ENCODE measurements at places on chromosomes 1 and 21.

DNA sequence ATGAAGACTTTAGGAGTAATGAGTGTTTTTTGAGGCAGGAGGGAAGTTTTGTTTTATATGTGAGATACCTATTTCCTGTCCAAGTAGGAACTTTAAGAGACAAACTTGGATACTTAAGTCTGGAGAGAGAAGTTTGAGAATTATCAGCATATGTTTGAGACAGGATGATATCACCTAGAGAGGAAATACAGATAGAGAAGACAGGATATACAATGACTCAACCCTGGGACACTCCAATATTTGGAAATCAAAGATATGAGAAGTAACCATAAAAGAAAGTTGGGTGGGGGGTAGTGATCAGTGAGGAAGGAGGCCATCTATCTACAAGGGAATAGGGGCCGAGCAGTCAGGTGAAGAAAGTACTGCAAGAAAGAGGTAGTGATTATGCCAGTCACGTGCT is 6.5 kb downstream of the LCE7A start:
- no peaks in the 10 kb centered on the region for H3K36me3 ChIP-seq
- H3K27ac ChIP-seq, result no peak overlapping the region

DNA sequence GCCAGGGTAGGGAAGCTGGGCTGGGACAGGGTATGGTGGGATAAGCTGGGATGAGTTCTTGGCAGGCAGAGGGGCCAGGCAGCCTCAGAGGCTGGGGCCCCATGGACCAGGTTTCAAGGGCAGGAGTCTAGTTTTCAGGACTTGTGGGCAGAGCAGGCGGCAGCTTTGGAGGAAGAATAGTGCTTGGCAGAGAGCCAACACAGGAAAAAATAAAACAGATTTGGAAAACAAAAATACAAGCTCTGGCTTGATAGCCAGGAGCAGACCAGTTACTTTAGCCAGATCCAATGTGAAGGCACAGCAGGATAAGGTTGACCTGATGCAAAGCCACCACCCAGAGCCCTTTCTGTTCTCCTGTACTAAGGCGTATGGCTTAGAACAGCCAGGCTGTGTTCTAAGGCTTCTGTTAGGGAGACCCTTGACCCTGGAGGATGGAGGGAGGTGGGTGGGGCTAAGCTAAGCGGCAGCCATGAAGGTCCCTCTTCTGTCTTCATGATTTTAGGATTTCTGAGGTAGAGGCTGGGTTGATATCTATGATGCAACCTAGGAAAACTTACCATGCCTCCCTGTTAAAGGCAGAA is 5.5 kb downstream of the TRAF5 start:
- H3K27me3 ChIP-seq, result no peaks in the 10 kb centered on the region
- DNase-seq, result no peak
- no peak overlapping the region for H3K4me3 ChIP-seq
- peaks cover 27% of the 10 kb centered on the region for H3K4me1 ChIP-seq
- H3K27ac ChIP-seq, result peak overlapping the region; percentile 32

DNA sequence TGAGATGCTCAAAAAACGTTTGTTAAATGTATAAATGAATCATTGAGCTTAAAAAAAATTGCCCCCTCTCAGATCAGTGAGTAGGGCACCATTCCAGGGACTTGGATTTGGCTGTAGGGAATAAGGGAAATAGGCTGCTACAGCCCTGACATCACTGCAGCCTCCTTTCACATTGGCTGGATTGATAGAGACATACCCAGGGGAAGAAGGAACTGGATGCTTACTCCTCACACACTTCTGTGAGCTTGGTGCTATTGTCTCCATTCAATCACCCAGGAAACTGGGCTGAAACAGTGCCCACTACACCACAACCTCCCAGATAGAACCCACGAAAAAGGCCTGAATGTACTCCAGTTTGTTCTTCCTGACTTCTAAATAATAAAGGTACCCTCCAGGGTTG is 87.2 kb downstream of the TGFBR3 start:
- H3K36me3 ChIP-seq, result no peaks in the 10 kb centered on the region
- no peaks in the 10 kb centered on the region for H3K27me3 ChIP-seq
- H3K4me1 ChIP-seq, result peaks cover 8% of the 10 kb centered on the region
- no peak overlapping the region for H3K4me3 ChIP-seq
- H3K27ac ChIP-seq, result no peak overlapping the region
- DNase-seq, result no peak

DNA sequence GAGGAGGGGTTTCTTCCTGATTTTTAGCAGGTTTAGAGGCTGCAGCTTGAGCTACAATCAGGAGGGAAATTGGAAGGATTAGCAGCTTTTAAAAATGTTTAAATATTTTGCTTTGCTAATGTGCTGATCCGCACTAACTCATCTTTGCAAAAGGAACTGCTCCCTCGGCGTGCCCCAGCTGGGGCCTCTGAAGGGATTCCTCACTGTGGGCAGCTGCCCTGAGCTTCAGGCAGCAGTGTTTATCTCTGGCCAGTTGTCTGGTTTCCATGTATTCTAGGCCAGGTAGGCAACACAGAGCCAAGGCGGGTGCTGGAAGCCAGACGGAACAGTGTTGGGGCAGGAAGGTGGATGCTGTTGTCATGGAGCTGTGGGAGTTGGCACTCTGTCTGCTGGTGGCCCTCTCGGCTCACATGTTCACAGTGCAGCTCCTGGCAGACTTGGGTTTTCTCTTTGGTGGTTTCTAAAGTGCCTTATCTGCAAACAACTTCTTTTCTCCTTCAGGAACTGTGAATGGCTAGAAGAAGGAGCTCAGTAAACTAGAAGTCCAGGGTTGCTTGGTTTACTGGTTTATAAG is 18.9 kb downstream of the NECAP2 start:
- H3K4me3 ChIP-seq, result no peak overlapping the region
- DNase-seq, result no peak
- peaks cover 65% of the 10 kb centered on the region for H3K36me3 ChIP-seq

DNA sequence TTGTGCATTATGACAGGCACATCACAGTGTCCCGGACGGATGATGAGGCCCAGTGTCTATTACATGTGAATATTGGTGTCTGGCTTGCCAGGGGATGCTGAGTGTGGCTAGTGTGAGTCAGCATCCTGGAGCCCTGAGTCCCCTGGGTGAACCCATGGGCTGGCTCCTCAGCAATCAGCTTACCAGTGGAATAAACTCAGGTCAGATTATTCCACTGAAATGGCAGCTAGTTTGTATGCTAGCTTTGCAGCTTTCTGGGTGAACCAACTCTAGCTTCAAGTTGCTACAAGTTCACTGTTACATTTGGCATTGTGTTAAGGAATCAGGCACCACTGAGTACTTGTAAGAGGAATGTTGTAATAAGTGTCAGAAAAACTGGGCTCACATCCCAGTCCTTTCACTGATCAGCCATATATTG is 23.9 kb upstream of the RPTN start:
- H3K27ac ChIP-seq, result no peak overlapping the region
- H3K36me3 ChIP-seq, result no peaks in the 10 kb centered on the region
- no peak for DNase-seq
- no peak overlapping the region for H3K4me3 ChIP-seq

GRCh38 chr21:29616209-29616751 is 317.6 kb downstream of the BACH1 start:
- no peak for DNase-seq
- no peaks in the 10 kb centered on the region for H3K4me1 ChIP-seq
- H3K27ac ChIP-seq, result no peak overlapping the region
- H3K36me3 ChIP-seq, result no peaks in the 10 kb centered on the region

DNA sequence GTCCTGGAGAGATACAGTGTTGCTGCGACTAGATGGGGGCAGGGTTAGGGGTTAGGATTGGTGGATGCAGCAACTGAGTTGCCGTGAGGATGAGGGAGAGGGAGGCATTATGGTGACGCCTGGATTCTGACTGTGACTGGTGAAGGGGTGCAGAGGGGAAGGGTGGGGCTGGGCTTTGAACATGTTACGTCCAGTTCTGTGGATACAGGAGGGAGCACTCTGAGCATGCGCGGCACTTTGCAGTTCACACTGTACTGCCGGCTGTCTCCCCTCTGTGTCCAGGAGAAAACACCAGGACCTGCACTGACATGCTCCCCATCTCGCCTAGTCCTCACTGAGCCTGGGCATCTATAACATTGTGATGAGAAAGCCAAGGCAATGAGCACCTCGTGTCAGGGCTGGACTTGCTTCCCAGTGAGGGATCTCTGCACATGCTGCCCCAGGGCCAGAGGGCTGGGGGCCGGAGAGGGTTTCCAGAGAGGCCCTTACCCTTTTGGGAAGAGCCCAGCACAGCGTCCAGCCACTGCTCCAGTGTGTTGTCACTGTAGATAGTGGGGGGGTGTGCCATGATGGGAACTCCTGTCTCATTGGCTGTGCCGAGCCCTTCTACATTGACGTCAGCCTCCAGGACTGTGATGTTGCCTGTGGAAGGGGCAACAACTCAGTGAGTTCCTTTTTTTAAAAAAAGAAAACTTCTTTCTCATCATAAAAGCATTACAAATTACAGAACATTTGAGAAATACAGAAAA is 7.6 kb downstream of the FAM151A start:
- no peaks in the 10 kb centered on the region for H3K4me1 ChIP-seq
- H3K27ac ChIP-seq, result no peak overlapping the region
- no peak overlapping the region for H3K4me3 ChIP-seq
- no peak for DNase-seq
- H3K36me3 ChIP-seq, result no peaks in the 10 kb centered on the region

- H3K27me3 ChIP-seq, result no peaks in the 10 kb centered on the region
- no peak for DNase-seq
- H3K4me3 ChIP-seq, result no peak overlapping the region
These were observed 8.5 kb downstream of the DIPK1A start for GRCh38 chr1:92952714-92953113.

DNA sequence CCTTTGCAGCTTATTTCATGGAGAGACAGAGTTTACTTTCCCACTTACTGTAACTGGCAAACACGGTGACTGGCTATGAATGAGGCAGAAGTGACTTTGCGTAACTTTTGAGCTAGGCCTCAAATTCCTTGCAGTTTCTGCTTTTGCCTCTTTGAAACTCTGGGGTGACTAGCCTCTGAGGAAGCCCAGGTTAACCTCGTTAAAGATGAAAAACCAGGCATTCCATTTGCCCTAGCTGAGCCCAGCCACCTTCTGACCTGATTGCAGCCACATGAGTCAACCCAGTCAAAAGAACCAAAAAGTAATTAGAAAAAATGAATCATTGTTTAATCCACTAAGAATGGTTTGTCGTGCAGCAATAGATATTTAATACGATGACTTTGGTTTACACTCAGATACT is 20.4 kb downstream of the PRMT6 start:
- H3K4me3 ChIP-seq, result no peak overlapping the region
- no peaks in the 10 kb centered on the region for H3K36me3 ChIP-seq
- H3K27ac ChIP-seq, result no peak overlapping the region
- no peaks in the 10 kb centered on the region for H3K27me3 ChIP-seq

- peaks cover 6% of the 10 kb centered on the region for H3K4me1 ChIP-seq
- H3K27ac ChIP-seq, result no peak overlapping the region
- DNase-seq, result no peak
- H3K4me3 ChIP-seq, result no peak overlapping the region
These were observed 8.9 kb upstream of the LGALS8 start for GRCh38 chr1:236514703-236515442.

- no peak overlapping the region for H3K27ac ChIP-seq
- H3K4me3 ChIP-seq, result no peak overlapping the region
- H3K36me3 ChIP-seq, result peaks cover 23% of the 10 kb centered on the region
These were observed 44.2 kb upstream of the MAB21L3 start for GRCh38 chr1:116066868-116067565.

GRCh38 chr1:67338642-67339041 is 31.0 kb downstream of the IL12RB2 start:
- peaks cover 4% of the 10 kb centered on the region for H3K4me1 ChIP-seq
- no peak overlapping the region for H3K27ac ChIP-seq
- H3K36me3 ChIP-seq, result peaks cover 43% of the 10 kb centered on the region
- no peaks in the 10 kb centered on the region for H3K27me3 ChIP-seq
- DNase-seq, result no peak

DNA sequence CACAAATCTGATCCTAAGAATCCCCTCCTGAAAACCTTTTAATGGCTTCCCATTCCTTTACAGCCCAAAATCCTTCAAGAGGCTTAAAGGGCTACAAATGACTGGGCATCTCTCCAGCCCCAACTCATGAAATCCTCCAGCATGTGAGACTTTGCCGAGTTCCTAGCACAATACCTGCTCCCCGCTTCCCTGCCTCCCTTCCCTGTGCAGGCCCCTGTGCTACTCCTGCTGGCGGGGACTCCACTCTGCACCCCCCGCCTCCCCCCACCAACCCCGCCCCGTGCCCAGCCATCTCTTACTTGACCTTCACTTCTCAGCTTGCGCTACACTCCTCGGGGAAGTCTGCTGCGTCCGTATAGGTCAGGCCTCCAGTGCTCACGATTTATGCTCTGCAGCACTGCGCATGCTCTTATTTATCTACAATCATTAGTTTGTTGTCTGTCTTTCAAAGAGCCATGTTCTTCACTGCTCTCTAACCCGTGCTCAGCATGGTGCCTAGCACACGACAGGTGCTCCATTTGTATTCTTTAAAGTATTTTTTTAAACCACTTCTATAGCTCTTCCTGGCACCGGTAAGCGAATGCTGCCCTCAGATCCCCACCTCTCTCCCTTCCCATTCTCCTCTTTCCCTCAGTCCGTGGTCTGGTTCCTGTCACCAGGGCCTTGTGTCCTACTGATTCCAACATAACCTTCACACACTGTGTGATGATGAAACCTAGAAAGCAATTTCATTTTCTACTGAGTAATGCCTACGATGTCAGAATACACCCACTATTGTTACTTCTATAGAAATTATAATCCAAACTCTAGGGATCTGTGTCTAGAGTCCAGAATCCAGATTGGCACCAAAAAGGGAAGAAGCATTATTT is 37.5 kb upstream of the PLA2G2C start:
- peaks cover 13% of the 10 kb centered on the region for H3K27me3 ChIP-seq
- H3K4me3 ChIP-seq, result no peak overlapping the region
- H3K4me1 ChIP-seq, result no peaks in the 10 kb centered on the region
- H3K27ac ChIP-seq, result no peak overlapping the region
- no peaks in the 10 kb centered on the region for H3K36me3 ChIP-seq

- DNase-seq, result no peak
- H3K36me3 ChIP-seq, result no peaks in the 10 kb centered on the region
- no peaks in the 10 kb centered on the region for H3K27me3 ChIP-seq
- no peak overlapping the region for H3K4me3 ChIP-seq
These were observed 87.2 kb downstream of the LAMC2 start for GRCh38 chr1:183273300-183273699.

DNA sequence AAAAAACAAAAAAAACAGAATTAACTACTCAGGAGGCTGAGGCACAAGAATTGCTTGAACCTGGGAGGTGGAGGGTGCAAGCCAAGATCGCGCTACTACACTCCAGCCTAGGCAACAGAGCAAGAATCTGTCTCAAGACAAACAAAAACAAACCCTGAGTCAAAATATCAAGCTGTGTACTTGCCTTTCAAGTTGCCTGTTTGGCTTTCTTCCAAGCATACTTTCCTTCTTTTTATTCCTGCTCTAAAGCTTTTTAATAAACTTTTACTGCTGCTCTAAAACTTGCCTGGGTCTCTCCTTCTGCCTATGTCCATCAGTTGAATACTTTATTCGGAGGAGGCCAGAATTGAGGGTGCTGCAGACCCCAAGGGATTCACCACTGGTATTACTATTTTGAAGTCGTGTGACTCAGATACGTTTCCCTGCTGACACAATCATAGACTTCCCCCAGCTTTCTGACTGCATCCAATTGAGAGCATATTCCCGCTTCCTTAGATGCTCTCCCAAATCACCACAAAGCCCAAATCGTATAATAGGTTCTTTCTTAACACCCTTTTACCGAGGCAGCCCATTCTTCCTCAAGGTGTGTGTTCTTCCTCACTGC is 3.5 kb upstream of the ACBD6 start:
- no peaks in the 10 kb centered on the region for H3K36me3 ChIP-seq
- no peak overlapping the region for H3K4me3 ChIP-seq
- peaks cover 18% of the 10 kb centered on the region for H3K4me1 ChIP-seq

- H3K27me3 ChIP-seq, result no peaks in the 10 kb centered on the region
- peaks cover 43% of the 10 kb centered on the region for H3K4me1 ChIP-seq
- H3K4me3 ChIP-seq, result no peak overlapping the region
- peak; percentile 96 for DNase-seq
- H3K27ac ChIP-seq, result no peak overlapping the region
These were observed 5.7 kb upstream of the ZNF683 start for GRCh38 chr1:26378088-26378878.

Data from common myeloid progenitor, CD34-positive (primary cell).